SHP77 (cell line): ENCODE measurements at places on chromosomes 5 and 9.

GRCh38 chr9:86184138-86184524 is 75.3 kb downstream of the C9orf153 start:
- DNase-seq = no peak

DNA sequence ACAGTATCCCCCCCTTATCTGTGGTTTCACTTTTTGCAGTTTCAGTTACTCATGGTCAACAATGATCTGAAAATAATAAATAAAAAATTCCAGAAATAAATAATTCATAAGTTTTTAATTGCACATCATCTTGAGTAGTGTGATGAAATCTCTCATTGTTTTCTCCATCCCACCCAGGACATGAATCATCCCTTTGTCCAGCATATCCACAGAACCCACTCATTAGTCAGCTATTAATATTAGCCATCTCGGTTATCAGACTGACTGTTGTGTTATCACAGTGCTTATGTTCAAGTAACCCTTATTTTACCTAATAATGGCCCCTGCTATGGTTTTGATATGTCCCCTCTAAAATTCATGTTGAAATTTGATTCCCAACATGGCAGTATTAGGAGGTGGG is 40.7 kb downstream of the FAM114A2 start:
- no peak for DNase-seq

GRCh38 chr9:135214054-135214640 is 126.7 kb downstream of the OLFM1 start:
- DNase-seq = no peak

- DNase-seq = no peak
These were observed 405.3 kb upstream of the SLC30A5 start for GRCh38 chr5:68688547-68688946.

- DNase-seq = no peak
These were observed 477.1 kb downstream of the SPATA31A7 start for GRCh38 chr9:61666849-61667371.

DNA sequence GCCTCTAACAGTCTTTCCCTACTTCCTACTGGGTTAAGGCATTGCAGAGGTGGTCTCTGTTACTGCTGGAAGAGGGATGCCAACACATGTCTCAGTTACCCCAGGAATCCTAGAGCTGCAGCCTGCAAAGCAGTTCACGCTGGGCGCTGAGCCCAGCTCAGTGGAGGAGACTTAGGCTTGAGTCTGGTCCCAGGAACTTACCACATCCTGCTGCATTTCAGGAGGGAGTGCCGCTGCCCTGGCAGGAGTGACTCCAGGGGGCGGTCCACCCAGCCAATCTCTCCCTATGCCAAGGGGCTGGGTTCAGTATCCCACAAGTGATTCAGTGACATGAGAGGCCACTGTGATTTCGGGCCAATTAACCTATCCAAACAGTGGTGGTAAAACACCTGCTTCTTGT is 7.6 kb downstream of the TTC16 start:
- no peak for DNase-seq
